ENCODE measurements at places on chromosomes 4 and X.

DNA sequence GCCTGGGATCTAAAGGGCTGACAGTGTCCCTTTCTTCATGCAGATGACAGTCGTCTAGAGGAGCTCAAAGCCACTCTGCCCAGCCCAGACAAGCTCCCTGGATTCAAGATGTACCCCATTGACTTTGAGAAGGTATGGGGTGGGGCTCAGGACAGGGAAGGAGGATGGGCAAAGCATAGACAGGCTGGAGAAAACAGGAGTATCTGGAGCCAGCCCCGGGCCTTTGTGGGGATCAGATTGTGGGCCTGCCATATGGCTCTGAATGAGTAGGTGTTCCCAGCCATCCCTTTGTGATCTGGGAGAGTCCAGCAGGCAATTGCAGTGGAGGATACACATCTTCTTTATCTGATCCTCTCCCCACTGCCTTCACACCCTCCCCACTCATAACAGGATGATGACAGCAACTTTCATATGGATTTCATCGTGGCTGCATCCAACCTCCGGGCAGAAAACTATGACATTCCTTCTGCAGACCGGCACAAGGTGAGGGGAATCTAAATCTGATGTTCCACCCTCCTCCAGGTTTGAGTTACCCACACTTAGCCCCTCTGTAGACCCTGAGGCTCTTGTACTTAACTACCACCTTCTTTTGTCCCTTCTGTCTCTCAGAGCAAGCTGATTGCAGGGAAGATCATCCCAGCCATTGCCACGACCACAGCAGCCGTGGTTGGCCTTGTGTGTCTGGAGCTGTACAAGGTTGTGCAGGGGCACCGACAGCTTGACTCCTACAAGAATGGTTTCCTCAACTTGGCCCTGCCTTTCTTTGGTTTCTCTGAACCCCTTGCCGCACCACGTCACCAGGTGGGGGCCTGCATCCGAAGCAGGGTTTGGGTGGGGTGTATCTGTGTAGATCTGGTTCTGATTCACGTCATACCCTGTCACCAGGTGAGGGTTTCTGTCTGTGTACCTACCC lies 5.8 kb upstream of the CDK16 start:
- DNase-seq: no peak

DNA sequence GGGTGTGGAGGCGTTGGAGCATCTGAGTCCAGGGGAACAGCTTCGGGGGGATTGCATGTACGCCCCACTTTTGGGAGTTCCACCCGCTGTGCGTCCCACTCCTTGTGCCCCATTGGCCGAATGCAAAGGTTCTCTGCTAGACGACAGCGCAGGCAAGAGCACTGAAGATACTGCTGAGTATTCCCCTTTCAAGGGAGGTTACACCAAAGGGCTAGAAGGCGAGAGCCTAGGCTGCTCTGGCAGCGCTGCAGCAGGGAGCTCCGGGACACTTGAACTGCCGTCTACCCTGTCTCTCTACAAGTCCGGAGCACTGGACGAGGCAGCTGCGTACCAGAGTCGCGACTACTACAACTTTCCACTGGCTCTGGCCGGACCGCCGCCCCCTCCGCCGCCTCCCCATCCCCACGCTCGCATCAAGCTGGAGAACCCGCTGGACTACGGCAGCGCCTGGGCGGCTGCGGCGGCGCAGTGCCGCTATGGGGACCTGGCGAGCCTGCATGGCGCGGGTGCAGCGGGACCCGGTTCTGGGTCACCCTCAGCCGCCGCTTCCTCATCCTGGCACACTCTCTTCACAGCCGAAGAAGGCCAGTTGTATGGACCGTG lies 2.2 kb downstream of the AR start:
- peak; percentile 49 for DNase-seq

DNA sequence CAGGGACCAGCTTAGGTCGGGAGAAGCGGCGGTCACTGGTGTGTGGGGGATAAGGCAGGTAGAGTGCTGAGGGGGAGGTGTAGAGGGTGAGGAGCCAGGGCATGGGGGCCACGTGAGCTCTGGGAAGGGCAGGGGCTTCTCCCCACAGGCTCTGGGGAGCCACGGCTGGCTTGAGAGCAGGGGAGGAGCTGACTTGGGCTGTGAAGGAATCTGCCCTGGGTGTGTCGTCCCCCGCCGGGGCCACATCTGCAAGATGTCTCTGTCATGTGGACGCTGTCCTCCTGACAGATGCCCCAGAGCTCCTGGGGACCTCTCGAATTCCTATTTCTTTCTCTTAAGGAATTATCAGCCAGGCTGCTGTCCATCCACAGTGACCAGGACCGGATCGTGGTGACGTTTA lies 15.0 kb downstream of the SH3TC1 start:
- no peak for DNase-seq

GRCh38 chr4:74400395-74400794 lies 35.5 kb downstream of the EREG start:
- no peak for DNase-seq

- DNase-seq: no peak
Measured at GRCh38 chr4:33966808-33967207, 2277.5 kb downstream of the ARAP2 start.

GRCh38 chr4:150682126-150682525 lies 100.2 kb downstream of the MAB21L2 start:
- DNase-seq: no peak

DNA sequence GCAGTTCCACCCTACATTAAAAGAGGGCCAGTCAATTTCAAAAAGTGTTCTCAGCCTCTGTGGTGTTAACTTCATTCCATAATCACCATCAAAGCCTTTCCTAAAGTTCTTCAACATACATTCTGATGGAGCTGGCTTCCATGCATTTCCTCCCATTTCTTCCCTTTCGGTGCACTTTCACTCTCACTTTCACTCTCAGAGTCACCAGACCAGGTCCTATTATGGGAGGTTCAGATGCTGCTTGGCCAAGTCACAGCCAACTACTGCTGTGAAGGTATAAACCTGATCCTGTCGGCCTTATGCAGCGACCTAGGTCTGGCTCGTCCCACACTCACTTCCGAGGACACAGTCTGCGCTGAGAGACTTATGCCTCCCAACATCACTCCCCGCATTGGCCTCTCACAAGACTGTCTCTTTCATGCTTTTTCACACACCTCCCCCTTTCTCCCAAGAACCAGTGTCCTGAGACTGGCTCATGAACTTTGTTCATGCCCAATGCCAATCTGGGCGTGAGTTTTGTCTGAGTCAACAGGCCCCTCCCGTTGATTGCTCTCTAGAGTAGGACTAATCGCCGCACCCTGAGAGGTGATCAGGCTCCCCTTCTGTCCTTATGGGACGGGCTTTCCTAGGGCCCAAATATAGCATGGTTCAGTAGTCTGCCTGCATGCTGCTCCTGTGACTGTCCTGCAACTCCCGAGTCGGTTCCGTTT lies 60.8 kb upstream of the XAGE1B start:
- DNase-seq: no peak

GRCh38 chr4:184389978-184390900 lies 84.1 kb downstream of the IRF2 start:
- DNase-seq: no peak

GRCh38 chr4:185779517-185779916 lies 32.5 kb downstream of the SORBS2 start:
- DNase-seq: no peak

GRCh38 chr4:118756958-118757357 lies 71.8 kb downstream of the METTL14 start:
- DNase-seq: no peak

DNA sequence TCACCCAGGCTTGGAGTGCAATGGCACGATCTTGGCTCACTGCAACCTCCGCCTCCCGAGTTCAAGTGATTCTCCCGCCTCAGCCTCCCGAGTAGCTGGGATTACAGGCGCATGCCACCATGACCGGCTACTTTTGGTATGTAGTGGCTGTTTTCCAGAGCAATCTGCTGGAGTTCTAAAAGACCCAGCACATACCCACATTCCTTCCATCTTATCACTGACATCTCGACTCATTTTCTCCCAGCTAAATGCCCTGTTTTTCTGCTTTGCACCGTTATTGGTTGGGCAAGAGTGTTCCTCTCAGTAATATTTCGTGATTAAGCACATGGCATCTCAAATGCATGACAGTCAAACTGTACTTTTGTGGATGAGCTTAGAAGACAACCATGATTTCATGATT lies 53.7 kb downstream of the PRKX start:
- DNase-seq: peak; percentile 33

- peak; percentile 18 for DNase-seq
Measured at GRCh38 chr4:171847751-171848150, 34.5 kb downstream of the GALNTL6 start.

GRCh38 chr4:185999207-185999606 lies 69.7 kb upstream of the TLR3 start:
- DNase-seq: no peak

- DNase-seq: no peak
Measured at GRCh38 chr4:120919358-120919757, 3.2 kb downstream of the PRDM5 start.

GRCh38 chr4:73729534-73730165 lies 10.7 kb upstream of the CXCL8 start:
- DNase-seq: peak; percentile 90

GRCh38 chr4:3501825-3502425 lies 30.3 kb downstream of the LRPAP1 start:
- no peak for DNase-seq

DNA sequence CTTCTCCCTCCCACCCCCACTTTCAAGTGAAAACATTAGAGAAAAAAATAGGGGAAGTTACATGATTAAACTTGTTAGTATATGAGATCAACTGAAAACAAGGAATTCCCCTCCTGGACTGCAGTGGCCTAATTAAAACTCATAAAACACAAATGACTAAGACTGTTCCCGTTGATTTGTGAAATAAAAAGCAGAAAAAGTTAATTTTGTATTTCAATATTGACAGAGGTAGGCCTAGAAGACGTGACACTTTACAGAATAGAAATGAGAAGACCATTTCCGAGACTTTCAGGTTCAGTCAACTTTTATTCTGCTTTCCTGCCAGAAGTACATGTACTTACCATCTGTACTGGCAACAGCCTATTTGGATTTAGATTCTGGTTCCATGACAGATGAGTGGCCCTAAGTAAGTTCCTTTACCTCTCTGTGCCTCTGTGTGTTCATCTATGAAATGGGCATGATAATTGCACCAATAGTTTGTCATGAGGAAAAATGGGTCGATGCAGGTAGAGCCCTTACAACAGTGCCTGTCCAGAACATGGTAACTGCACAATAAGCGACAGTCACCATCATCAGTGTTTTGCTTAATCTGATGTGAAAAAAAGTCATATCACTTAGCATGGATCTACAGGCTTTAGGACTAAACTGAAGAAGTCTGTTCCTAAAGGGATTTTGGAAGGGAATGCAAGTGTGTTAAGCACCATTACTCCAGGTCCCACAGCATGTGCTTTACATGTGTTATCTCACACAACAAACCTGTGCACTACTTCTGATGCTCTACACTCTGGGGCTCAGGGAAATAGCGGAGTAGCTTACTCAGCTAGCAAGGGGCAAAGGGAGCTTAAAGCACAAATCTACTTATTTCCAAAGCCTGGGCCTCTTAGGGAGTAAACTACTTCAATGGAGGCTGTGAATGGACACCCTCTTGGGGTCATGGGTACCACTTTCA lies 562.3 kb upstream of the DIPK2B start:
- peak; percentile 35 for DNase-seq

DNA sequence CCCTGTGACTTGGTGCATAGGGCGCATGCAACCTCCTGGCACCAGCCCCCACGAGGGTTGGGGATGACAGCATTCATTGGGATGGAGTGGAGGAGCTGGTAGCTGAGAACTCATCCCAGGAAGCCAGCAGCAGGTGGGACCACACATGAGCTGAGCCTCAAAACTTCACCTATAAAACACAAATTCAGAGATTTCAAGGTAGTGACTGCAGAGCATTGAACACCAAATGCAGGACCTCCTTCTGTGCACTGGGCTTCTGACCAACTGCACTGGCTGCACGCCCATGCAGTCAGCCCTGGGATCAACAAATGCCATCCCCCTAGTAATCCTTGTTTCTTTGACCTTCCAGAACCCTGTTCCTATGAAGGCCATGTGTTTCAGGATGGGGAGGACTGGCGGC lies 197.8 kb downstream of the FRAS1 start:
- DNase-seq: no peak

DNA sequence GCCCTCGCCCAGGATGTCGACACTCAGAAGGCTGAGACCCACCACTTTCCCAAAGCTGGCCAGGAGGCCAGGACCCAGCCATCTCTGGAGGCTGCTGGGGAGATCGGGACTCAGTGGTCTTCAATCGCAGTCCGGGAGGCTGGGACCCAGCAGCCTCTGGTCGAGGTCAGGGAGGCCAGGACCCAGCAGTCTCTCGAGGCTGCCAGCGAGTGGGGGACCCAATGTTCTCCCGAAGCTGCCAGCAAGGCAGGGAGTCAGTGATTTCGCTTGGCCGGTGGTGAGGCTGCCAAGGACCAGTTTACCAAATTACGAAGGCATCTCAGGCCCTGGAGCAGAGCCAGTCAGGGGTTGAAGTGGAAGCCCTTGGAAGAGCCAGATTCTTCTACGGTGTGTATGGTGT lies 181.6 kb downstream of the NAF1 start:
- no peak for DNase-seq

DNA sequence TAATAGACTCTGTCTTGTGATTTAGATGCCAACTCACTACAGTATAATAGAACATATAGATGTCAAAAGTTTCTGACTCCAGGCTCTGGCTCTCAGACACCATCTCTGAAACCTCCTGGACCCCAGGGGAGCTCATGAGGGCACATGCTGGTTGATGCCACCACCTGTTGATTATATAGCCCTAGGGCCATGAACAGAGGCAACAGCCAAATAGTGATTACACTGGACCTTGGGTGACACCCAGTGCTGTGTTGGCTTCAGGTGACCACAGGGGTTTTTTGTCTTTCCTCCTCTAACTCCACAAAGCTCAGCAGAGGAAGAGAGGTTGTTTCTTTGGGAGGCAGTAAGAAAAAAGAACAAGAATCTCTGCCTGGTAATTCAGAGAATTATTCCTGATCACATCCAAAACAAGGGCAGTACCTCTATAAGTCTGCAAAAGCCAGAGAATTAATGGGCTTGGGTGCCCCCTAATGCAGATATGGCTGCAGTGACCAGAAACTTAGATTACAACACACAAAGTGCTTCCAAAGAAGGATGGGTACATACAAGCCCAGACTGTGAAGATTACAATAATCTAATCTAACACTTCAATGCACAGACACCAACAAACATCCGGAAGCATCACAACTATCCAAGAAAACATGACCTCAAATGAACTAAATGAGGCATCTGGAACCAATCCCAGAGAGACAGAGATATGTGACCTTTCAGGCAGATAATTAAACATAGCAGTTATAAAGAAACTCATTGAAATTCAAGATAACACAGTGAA lies 1920.6 kb downstream of the ARAP2 start:
- peak; percentile 69 for DNase-seq

DNA sequence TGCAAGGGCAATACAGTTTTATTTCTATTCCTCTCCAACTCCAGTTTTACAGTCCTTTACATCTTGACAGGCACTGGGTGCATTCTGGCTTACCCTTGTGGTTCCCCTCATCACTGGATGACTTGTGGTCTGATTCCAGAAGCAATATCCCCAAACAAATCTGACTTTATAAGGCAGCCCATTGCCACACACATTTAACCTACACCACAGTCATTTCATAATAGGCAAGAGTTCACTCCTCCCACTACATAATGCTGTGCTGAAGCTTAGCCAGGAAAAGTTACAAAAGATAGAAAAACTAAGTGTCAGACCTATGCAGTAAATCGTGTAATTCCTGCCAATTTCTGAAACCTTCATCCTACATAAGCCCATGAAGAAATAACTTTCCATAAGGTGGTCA lies 82.9 kb upstream of the MID1IP1 start:
- peak; percentile 2 for DNase-seq

- no peak for DNase-seq
Measured at GRCh38 chr4:59457576-59457975, 1742.5 kb upstream of the ADGRL3 start.
